ENCODE measurements at places on chromosomes 1 and 21.

- no peak for DNase-seq
Observed at GRCh38 chr1:2270260-2271100, 42.4 kb downstream of the SKI start.

DNA sequence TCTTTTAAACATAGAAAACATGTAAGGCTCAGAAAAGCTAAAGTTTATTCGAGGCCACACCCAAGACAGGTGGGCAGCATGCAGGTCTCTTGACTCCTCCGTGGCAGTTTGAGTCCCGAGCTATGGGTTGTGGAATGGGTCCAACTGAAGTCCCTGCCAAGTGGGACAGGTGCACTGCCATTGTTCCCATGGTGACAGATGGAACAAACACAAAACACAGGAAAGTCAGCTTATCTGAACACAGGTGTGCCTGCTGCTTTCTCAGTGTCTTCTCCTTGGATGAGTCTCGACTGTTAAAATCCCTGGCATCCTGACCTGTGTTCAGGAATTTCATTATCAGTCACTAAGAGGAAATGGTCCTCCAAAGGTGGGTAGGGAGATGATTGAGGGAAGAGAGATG, 99.0 kb upstream of the RAB4A start:
- DNase-seq: peak; percentile 88

DNA sequence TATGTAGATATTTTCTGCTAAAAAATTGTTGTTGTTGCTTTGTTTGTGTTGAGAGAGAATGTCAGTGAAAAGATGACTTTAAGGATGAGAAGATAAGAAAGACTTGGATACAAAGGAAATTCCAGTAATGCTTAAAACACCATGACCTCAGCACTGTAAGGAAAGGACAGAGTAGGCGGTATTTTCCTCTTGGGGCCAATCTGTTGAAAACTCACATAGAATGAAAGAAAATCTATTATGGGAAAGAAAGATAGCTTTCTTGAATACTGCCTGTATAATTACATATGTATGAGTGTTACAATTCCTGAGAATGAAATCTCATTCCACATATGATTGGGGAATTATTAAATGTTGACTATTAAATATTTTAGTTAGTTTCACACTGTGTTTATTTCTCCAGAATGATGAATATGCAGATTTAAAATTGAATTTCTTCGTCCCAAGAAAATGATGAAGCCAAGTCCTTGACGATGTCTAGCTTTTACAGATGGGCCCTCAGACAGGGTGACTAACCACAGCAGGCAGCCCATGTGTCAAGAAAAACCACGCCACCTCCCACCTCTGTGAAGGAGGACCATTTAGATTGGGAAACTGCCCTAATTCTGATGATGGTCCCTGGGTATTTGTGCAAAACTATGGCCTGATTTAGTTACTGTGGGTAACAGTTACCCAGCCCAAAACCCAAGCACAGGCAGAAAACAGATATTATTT, 49.7 kb upstream of the LMO4 start:
- no peak for DNase-seq

DNA sequence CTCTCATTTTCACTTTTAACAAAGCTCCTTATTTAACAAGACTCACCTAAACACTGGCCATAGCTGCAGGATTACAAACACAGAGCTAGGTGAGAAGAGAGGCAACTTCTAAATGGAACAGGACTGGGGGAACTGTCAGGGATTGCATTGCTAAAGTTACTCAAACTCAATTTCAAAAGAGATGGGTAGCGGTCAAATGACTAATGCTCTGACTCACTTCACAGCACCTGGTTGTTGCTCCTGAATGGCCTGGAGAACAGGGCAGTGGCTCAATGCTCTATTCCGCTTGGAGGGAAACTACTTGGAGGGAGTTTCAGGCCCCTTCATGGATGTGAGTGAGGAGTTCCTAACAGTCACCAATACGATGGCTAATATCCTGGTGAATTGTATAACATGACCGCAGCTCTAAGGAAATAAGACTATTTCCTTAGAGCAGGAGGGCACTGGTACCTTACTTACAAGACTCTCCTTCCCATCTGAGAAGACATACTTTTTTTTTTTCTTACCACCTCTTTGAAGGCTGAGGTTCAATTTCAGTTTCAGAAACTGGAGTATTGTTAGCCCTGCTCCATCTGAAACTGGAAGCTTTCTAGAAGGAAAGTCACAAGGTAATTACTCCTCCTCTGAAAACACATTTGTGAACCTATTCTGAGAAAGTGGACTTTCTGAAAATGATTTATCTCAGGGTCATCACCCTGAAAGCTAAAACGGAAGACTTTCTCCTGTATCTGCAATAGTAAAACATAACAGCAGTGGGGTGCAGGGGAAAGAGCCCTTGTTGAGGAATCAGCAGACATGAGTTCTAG, 9.5 kb downstream of the DPT start:
- no peak for DNase-seq

GRCh38 chr1:150695561-150695960, 1.4 kb downstream of the GOLPH3L start:
- DNase-seq: no peak

GRCh38 chr1:46522184-46522968, 29.1 kb downstream of the KNCN start:
- DNase-seq: no peak

GRCh38 chr1:157948312-157949073, 45.0 kb upstream of the KIRREL1 start:
- DNase-seq: no peak
